Stomach (tissue), 19 donors: ENCODE measurements at places on chromosomes 2 and 18.

DNA sequence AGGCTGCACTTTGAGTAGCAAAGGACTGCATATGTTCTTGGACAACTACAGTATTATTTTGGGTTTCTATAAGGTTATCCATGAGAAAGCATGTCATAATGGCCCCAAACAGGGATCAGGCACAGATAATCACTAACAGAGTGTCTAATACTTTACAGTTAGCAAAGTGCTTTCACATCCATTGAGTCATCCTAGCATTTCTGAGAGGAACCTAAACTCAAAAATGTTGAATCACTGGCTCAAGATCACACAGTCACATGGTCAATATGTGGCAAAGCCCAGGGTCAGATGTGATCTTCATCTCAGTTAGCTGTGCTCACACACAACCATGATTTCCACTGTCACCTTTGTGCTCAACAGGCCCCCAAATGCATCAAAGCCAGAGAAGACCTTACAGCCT, 156.1 kb upstream of the VRK2 start:
- no peak for DNase-seq

DNA sequence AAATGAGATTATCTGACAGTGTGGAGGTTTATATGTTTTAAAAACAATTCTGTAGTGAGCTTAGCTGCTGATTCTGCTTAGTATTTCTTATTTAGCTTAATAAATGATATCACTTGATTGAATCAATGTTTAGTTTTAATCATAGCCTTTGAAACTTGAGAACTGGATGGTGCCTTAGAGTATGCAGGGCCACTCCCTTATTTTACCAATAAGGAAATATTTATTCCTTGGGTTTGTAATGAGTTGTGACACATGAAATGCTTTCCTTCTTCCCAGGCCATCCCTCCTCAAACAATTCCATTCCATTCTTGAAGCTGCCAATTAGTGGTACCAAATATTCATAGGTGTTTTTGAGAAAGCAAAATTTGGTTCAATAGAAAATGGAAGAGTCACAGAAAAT, 183.8 kb upstream of the DCC start:
- DNase-seq: no peak

GRCh38 chr2:222568865-222569264, 87.0 kb downstream of the FARSB start:
- no peak for DNase-seq

DNA sequence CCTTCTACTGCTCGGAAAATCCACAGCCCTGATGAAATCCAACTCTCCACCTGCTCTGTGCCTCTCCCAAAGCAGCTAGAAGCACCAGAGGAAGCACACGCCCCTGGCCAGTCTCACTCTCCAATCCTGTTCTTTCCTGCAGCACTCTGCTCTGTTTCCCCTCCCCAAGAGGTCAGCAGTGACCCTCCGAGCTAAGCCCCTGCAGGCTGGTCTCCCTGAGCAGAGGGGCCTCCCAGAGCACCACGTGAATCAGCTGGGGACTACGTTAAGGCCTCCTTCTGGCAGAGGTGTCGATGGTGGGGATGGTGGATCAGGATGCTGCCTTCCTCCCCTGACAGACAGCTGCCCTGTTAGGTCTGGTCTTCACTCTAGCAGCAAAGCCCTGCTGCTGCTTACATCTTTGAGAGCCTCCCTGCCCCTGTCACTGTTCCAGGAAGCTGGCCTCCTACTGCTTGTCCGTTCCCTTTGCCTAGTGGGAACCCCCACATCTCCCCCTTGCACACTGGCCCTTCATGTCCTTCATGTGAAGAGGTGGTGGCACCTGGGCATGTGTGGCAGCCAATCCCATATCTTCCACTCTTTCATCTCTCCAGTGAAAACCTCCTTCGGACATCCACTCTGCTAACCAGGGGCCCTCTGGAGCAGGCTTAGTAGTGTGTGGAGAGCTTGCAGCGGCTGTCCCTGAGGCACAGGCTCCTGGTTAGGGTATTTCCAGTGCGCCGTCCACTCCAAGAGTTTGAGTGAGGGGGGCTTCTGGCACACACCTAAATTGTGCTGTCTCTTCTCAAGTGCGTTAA, 307.5 kb upstream of the HS6ST1 start:
- no peak for DNase-seq

DNA sequence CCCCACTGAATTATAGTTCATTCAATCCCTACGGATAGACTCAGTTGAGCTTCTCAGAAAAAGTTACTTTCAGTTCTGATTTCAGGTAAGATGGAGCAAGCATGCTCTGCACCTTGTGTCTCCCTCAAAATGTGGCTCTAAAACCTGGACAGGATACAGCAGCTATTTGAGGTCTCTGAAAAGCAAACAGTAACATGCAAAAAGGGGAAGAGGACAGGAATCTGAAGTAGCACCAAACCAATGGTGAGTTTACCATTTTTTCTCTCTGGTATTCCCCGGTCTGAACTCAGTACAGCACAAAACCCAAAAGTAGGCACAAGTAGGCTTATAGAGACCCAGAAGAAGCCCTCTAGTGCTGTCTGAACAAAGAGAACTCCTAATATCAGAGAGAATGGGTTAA, 34.1 kb downstream of the LANCL1 start:
- DNase-seq: no peak

DNA sequence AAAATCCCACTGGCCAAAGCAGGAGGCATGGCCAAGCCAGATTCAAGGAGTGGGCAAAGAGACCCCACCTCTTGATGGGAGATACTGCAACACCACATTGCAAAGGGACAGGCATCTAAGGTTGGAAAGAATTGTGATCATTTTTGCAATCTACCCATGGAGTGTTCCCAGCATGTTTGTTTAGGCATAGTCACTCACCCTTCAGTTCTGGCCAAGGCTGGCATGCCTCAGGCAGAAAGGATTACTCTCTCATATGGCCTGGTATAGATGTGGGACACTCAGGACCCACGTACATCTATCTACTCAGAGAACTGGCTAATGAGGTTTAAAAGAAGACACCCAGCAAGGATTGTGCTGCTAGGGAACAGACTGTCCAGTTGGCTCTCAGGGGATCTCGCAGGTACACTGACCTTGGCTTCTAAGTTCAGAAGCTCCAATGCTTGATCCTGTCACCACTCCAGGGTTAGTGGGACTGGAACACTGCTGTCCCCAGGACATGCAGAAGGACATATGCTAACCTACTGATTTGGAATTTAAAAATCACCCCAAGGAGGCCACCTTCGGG, 183.7 kb downstream of the KLHL29 start:
- no peak for DNase-seq

- no peak for DNase-seq
Measured at GRCh38 chr2:100884145-100884621, 64.2 kb downstream of the NPAS2 start.
